ENCODE measurements at places on chromosomes 6 and 20.
A peak's percentile ranks its signal among the peaks of the same experiment; 100 is the strongest.

- DNase-seq = no peak
Measured at GRCh38 chr6:19558201-19558600, 279.0 kb upstream of the ID4 start.

- DNase-seq = no peak
Measured at GRCh38 chr6:18586133-18586532, 199.0 kb downstream of the RNF144B start.

DNA sequence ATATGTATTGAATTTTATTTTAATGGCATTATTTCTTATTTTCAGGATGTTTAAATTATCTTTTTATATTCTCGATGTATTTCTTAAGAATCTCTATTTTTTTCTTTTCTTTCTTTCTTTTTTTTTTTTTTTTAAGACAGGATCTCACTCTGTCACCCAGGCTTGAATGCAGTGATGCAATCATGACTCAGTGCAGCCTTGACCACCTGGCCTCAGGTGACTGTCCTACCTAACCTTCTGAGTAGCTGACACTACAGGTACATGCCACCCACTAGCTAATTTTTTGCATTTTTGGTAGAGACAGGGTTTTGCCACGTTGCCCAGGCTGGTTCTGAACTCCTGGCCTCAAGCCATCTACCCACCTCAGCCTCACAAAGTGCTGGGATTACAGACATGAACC is 143.8 kb upstream of the LAMA2 start:
- DNase-seq = no peak

GRCh38 chr20:64188682-64189529 is 24.7 kb downstream of the MYT1 start:
- no peak for DNase-seq

DNA sequence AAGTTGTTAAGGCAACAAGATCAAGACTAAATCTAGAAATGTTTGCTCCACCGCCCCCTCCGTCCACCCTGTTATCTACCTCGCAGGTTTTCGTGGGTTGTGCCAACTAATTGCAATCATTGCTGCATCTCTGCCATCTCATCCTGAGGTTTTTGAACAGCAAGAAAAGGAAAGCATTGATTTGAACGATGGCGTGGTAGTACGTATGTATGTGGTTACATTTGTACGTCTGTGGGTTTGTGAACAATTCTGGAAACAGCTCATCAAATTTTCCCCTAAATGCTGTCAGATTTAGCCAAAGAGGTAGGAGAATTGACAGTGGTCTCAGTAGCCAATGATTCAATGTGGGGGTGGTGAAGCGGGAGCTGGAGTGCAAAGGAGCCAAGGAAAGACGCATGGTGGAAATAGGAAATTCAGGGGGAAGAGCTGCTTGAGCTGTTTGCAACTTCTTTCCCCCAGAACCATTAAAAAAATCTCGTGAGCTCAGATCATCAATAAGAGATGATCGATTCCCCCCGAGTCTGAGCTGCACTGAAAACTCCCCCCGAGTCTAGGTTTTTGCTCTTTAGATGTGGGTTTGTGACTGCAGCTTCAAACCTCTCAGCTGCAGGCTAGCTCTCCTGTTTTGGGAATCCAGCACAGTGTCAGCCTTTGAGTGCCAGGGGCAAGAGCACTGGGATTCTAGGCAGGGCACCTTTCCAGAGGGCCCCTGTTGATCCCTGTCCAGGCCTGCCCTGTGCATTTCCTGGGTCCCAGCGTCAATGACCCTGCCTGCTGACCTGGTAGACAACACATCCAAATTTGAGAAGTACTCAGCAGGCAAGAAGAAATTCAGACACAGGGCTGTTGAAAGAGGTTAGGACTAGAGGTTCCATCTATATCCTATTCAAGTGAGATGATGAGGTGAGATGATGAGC is 72.6 kb upstream of the LY86 start:
- DNase-seq = peak; percentile 50

- DNase-seq = no peak
Measured at GRCh38 chr6:114090626-114091025, 119.7 kb upstream of the HDAC2 start.

DNA sequence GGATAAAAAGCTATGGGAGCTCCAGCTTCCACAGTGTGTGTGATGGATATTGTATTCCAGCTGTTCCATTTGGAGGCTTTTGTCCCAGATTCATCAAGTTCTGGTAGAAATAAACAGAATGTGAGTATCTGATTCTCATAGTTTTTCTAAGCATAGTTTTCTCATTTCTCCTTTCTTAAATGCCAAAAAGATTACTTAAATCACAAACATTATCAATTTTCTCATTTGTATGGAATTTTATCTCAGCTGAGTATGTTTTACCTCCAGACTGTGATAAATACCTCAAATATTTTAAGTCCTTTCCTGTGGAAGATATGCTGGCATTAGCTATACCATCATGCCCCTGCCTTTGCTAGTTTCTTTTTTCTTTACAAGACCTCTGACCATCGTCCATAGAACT is 767.3 kb downstream of the TFAP2A start:
- DNase-seq = no peak

DNA sequence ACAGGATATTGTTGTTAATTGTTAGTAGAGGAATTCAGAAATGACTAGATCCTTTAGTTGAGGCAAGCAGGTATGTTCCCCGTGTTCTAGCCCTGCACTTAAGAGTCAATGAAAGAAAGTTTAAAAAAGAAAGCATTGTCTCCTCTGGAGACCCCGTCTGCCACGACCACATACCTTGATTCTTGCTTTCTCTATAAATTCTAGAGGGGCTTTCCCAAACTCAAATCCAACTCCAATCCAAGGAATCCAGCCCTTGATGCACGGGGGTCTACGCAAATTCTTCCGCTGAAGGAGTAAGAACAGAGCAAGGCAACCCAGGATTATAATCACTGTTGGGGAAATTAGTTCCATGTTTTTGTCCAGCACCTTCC is 401 bp downstream of the CYP39A1 start:
- no peak for DNase-seq

DNA sequence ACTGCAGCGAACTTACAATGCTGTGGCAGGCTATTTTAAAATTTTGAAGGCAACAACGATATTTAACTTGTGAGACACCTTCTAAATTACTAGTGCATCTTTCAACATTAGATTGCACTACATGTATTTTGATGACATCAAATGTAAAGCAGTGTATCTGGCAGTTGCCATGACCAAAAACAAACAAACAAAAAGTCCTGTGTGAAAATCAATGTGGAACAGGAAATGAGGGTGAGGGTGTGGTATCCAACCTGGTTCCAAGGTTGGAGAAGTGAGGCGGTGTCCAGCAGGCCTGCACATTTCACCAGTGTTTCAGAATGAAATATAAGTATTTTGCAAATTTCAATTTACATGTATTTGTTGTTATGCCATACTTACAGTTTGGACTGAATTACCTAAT is 112.0 kb downstream of the LAMP5 start:
- no peak for DNase-seq
